ENCODE measurements at places on chromosomes 7 and 10.

- DNase-seq: no peak
Observed at GRCh38 chr10:65550761-65551160, 1375.1 kb upstream of the LRRTM3 start.

GRCh38 chr10:113078282-113078907, 128.3 kb downstream of the TCF7L2 start:
- DNase-seq: no peak

DNA sequence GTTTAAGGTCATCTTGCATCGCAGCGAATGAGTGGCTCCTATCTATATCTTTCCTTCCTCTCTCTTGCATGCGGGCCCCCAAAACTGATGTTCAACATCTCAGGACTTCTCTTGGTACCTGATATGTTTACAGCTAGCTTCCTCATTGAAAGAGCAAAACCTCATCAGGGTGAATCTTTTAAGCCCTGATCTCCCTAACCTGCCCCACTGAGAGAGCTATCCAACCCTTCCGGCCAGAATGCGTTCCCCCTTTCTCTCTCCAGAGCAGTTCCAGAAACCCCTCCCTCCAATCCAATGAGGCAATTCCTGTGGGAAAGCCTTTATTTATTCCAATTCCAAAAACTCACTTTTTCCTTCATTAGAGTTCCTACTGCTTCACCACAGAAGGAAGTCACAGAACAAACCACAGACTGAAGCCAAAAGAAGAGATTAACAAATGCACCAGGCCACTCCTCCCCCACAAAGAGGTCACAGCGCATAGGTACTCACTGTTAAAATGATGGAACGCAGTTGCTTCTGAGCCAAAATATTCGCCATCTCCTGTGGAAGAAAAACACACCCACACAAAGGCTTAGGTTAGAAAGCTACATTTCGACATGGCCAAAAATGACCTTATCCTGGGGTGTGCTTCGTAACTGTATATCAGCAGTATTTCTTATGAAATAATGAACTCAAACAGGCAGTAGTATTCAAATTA, 232.4 kb downstream of the ELMO1 start:
- DNase-seq: no peak

- DNase-seq: no peak
Observed at GRCh38 chr10:13899941-13900340, 313.2 kb downstream of the PRPF18 start.

- DNase-seq: no peak
Observed at GRCh38 chr7:205115-206010, 13.0 kb downstream of the FAM20C start.

DNA sequence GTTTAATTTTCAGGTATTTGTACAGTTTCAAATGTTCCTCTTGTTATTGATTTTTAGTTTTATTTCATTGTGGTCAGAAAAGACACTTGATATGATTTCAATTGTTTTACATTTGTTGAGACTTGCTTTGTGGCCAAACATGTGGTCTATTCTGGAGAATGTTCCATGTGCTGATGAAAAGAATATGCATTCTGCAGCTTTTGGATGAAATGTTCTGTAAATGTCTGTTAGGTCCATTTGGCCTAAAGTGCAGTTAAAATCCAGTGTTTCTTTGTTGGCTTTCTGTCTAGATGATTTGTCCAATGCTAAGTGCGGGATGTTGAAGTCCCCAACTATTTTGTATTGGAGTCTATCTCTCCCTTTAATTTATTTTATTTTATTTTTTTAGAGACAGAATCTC, 70.5 kb downstream of the ZNF503 start:
- DNase-seq: no peak

DNA sequence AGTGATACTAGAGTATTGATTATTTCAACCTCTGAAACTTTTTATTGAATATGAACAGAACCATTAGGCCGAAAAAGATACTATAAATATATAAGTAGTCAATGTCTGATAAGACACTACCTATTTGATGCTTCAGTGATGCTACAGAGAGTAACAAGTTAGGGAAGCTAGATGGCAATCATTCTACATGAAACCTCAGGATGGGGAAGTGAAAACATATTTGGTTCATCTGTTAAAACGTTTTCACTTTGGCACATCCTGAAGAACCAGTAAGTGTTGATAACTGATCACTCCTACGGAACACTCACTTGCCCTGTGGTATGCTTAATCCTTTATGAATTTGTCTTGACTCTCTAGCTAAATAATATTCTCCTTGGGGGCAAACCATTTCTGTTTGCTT, 1064.9 kb downstream of the NXPH1 start:
- no peak for DNase-seq

DNA sequence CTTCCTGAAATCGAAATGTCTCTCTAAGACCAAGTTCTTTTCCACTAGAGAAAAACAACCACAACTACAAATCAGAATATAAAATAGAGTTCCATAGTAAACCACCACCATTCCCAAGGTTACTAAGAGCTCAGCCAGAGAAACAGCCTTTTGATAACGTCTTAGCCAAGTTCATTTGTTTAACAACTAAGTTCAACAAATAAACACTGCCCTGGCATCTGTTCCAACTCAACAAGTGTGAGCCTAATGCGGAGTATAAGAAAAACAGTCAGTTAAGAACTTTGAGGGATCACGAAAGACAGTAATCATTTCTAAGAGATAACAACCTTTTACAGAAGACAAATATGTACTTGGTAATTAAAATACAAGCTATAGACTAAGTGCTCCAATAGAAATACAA, 77.3 kb downstream of the CALD1 start:
- DNase-seq: no peak

GRCh38 chr7:116236020-116236630, 25.8 kb downstream of the TES start:
- peak; percentile 44 for DNase-seq

DNA sequence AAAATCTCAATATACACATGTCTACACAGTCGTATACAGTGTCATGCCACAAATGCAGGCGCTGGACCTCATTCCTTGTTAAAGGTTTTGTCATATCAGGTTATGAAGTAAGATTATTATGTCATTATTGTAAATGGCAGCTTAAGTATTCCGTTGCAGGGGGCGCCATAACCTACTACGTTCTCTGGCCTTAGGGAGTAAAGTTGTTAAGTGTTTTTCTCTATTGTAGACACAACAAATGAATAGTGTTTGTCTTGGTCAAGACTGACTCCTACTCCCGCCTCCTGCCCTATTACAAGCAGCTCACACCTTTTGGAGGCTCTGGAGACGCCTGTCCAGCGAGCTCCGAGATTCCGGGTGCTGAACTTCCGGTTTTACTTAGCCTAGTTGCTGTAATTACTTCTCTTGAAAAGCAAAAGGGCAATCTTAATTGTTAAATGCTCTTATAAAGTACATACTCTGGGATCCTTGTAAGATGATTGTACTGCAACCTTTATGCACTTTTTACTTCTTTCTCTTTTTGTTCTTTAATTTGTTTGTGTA, 994 bp downstream of the GATAD1 start:
- DNase-seq: peak; percentile 36

- no peak for DNase-seq
Observed at GRCh38 chr7:122518488-122518887, 180.4 kb downstream of the RNF133 start.

- no peak for DNase-seq
Observed at GRCh38 chr7:55156919-55157763, 138.3 kb downstream of the EGFR start.

DNA sequence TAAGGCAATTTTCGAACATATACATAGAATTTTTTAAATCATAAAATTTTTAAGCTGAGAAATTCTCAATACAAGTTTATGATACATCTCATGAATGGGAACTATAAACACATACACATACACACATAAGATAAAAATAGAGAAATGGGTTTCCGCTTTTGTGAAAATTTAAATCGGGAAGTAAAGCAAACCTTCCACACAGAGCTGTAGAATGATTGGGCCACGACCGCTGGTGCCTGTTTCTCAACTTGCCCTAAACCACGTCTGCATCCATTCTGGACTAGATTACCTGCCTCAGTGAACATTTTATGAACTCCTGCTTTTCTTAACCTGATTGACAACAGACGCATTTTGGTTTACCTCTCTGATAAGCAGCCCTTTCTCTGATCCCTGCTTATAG, 264.4 kb downstream of the SKAP2 start:
- DNase-seq: no peak

DNA sequence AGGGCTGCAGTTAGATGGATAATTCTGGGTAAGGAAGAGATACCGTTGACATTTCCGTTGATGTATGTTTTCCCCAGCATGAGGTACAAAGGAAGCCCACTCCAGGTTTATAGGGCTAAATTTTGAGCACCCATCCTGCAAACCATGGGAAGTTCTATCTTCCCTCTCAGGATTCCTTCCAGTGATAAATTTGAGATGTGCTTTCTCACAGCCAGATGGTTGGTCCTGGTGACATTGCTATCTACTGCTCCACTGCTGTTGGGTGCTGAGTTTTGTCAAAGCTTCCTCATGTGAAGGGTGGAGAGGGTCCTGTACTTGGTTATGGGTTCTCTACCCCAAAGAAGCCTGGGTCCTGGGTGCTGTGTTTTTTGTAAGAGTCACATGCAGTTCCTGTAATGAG, 57.4 kb downstream of the CXCL12 start:
- DNase-seq: no peak

GRCh38 chr10:70596860-70597809, 5.4 kb downstream of the PRF1 start:
- DNase-seq: no peak

DNA sequence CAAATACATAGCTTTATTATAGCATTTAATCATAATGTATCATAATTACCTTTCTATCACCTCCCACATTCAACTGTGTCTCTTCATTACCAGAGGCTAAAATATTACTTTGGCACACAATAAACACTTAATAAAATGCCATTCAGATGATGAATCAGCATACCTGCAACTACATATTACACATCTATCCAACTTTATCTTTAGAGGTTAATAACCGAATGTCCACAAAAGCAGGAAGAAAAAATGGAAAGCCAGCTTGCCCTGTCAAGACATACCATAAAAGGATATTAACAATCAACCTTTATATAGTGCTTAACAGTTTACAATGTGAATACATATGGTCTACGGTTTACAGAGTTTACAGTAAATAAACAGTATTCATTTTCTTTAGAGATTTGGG, 12.7 kb downstream of the CACUL1 start:
- no peak for DNase-seq

DNA sequence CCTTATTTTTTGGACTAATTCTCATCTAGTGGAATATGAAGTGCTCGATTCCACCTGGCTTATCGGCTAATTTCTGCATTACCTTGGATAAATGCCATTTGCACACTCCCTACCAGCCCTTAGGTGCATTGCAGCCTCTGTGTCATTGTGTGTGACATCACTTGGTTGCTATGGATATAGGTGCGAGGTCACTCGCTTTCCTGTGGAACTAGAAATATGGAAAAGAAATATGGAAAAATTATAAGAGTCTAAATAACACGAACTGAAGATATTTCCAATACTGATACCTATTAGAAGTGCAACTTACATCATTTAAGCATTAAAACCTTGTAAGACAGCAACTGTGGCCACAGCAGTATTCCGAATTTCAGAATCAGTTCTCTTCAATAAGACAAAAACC, 2.0 kb downstream of the YWHAG start:
- DNase-seq: peak; percentile 57

DNA sequence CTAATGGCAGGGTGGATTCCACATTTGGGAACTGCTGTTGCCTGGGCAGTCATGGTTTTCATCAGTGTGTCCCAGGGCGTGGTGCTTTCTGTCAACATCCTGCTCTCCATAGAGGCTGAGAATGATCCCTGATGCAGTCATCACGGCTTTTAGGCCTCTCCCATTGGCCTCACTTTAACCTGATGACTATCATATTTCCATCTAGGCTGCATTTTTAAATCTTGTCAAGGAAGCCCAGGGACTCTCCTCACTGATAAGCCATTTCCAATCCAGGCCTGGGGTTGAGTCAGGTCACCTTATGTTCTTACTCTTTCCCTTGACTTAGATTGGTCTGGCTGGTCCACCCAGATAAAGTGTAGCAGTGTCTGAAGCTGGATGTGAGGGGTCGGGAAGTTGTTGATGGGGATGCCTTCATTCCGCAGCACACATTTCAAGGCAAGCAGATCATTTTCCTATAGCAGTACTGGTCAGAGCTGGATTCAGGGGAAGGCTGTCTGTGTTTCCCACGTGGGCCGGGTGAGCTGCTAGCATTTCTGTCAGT, 177.0 kb downstream of the AUTS2 start:
- DNase-seq: no peak

DNA sequence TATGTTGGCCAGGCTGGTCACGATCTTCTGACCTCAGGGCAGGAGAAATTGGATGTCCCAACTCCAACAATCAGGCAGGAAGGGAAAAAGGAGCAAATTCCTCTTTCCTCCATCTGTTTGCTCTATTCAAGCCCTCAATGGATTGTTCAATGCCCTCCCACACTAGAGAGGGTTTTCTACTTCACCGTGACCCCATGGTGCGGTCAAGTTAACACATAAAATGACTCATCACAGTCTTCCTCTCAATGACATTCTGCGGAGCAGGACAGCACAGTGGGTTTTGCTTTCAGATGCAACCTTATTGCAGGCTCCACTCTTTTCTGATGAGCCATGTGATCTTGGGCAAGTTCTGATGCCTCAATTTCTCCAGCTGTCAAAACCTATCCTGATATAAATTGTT, 364.9 kb downstream of the ANKRD30A start:
- DNase-seq: no peak

GRCh38 chr7:140902303-140902953, 22.3 kb downstream of the BRAF start:
- no peak for DNase-seq

- DNase-seq: peak; percentile 44
Observed at GRCh38 chr10:51000164-51000563, 74.1 kb upstream of the PRKG1 start.

DNA sequence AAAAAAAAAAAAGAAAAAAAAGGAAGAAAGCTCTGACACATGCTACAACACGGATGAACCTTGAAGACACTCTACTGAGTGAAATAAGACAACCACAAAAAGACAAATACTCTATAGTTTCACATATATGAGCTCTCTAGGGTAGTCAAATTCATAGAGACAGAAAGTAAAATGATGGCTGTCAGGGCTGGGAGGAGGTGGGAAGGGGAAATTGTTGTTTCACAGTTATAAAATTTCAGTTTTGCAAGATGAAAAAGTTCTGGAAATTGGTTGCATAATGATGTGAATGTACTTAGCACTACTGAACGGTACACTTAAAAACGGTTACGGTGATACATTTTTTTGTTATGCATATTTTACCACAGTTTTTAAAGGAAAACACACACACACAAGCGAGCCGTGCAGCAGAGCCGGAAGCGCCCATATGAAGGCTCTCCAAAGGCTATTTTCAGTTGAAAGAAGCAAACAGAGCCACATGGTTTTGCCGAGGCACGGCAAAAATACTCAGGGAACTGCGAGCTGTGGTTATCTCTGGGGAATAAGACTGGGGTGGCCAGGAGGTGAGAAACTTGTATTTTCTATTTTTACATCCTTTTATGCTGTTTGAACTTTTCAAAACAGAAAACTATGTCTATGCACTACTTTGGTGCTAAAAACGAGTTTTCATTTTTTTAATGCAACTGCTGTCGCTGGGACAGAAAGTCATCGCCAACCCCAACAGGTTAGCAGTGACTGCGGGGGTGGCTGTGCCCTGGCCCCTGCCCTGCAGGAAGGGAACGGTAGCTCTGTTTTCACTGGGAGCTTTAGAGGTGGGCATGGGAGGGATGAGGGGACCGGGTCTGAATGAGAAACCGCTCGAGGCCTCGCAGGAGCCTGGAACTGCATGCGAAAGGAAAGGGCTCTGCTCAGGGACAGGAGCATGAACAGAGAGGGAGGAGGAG, 132.9 kb downstream of the OAT start:
- DNase-seq: no peak
